ENCODE measurements at places on chromosomes 3 and 15.

DNA sequence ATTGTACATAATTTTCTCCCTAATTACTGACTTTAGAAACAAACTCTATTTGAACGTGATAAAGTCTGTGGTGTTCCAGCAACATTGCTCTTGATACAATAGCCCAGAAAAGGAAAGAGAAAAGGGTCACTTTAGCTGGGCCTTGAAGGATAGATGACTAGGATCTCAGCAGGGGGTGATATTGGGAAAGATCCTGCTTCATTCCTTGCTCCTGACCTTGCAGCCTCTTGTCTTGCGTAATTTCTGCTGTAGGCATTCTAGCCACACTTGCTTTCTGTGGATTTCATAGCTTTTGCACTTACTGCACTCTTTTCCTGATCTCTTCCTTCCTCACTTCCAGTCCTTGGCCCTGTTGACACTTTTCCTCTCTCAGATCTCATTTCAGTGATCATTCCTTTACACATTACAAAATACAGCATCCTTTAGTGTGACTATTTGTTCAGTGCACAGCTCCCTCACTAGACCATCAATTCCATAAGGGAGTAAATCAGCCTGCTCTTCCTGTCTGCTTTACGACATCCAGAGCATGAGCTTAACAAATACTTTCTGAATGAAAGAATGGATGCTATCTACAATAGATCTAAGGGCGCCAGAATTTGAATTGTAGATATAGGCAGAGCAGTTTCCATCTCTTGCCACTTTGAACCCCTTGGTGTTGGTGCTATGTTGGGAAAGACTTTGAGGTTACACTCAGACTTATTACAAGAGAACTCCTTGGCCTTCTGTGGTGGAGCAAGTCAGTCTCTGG is 559.6 kb upstream of the MDFIC2 start:
- no peak for DNase-seq

DNA sequence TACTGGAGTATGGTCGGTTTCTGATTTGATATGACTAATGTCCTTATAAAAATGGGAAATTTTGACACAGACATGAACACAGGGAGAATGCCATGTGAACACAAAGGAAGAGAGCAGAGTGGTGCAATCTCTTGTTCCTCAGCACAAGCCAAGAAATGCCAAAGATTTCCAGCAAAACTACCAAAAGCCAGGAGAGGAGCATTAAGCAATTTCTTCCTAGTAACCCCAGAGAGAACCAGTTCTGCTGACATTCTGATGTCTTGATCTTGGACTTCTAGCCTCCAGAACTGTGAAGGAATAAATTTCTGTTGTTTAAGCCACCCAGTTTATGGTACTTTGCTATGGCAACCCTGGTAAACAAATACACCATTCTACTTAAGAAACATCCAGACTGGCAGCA is 227.8 kb upstream of the MRPL3 start:
- no peak for DNase-seq

- DNase-seq: no peak
Observed at GRCh38 chr15:40844696-40845030, 815 bp downstream of the SPINT1 start.

GRCh38 chr15:59372352-59373211 is at the start of gene MYO1E:
TSS of gene MYO1E (minus strand) at chr15:59372871. CDS start at chr15:59372500, 371 bp downstream.
- peak; percentile 76 for DNase-seq

GRCh38 chr3:133393204-133393603 is 6.7 kb upstream of the BFSP2 start:
- no peak for DNase-seq

- DNase-seq: no peak
Observed at GRCh38 chr3:60578936-60579335, 672.3 kb downstream of the FHIT start.

GRCh38 chr3:13103416-13104058 is 30.3 kb upstream of the IQSEC1 start:
- no peak for DNase-seq

DNA sequence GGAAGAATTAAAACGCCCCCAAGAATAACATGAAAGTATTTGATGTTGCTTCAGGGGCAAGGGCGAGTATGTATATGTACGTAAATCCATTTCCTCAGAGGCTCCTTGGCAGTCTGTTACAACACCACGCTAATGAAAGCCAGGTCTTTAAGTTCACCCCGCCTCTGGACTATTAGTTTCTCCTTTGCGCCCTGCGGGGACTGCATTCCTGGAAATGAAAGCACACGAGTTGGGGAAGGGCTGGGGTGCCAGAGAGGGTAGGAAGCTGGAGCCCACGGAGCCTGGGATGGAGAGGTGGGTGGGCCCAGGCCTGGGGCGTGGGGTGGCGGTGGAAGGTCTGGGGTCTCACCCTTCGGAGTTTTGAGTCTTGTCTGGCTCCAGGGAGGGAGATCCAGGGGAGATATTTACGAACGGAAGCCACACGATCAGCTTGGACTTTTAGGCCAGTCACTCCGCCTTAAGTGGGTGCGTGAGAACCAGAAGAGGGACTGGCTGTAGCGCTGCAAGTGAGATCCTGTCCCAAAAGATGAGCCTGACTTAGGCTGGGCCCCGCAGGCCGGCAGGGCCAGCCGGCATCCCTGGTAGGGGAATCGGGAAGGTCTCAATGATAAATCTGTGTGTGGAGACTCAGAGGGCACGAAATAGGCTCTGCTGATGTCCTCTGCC is 1.6 kb upstream of the PLCL2 start:
- no peak for DNase-seq

DNA sequence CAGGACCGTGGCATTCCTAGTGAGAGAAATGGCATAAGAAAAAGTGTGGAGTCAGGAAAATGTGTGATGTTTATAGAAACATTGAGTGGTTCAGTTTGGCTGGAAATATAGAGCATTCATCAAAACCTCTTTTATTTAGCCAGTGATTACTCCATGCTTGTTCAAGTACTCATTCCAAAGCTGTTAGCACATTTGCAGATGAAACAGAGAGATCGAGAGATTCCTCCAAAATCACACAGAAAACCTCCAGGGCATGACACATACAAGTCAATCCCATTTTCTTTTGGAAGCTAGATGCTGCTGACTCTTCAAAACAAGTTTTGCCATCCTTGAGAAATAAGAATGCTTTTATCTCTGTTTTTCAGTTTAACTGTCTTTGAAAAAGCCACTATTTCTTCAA is 11.5 kb upstream of the MB21D2 start:
- no peak for DNase-seq

GRCh38 chr15:39890621-39891020 is 29.4 kb downstream of the GPR176 start:
- no peak for DNase-seq

GRCh38 chr3:42704136-42704841 is 1.7 kb upstream of the HHATL start:
- no peak for DNase-seq

DNA sequence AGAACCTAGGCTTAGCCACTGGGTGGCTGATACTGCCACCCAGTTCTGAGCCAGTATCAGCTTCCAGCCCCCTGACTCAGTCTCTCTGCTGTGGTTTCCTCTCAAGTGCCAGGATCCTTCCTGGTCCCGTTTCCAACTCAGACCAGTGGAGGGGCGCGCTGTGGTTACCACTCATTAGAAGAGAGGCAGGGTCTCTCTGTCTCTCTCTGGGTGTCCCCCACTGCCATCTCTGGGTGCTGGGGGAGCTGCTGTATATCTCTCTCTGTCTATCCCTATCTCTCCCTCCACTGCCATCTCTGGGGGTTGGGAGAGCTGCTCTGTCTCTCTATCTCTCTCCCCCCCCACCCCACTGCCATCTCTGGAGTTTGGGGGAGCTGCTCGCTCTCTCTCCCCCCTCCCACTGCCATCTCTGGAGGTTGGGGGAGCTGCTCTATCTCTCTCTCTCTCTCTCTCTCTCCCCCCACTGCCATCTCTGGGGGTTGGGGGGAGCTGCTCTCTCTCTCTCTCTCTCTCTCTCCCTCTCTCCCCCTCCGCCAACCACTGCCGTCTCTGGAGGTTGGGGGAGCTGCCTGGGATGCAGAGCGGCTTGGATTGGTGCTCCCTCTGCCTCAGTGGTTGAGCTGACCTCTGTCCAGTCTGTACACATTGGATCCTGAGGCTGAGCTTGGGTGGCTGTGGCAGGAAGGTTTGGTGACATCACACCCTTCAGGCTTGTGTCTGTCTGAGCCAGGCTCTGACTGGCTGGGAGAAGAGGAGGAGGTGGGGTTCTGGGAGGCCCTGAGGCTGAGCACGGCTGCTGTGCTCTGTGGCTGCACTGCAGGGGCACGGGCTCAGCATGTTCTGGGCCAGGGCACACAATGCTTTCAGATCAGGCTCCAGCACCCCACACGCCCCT is 98.9 kb downstream of the APBA2 start:
- DNase-seq: no peak

DNA sequence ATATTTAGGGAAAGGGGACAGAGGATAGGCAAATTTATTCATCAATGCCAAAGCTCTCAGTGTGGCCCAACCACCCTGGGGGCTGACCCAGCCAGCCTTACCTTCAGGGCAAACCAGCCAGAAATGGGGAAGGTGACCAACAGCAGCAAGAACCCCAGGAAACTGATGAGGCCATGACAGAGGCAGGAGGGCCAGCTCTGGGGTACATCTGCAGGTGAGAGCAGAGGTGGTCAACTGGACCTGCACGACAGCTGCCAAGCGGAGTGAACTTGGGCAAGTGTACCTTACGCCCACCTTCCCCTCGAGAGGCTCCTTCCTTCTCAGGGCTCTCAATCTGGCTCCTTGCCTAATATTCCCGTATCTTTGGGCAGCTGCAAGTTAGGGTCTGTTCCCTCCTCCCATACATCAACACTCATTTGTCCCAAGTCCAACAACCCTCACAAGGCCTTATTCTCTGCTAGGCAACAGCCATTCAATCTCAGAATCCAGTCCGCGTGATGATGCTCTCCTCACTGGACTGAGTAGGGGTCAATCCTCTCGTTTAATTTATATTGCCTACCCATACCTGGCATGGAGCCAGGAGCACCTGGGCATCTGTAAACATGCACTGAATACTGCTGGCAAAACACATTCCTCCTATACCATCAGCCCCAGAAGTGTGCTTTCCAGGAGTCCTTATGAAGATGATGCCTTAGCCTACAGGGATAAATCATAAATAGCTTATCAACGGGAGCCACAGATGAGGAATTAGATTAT is 1.7 kb downstream of the STOML1 start:
- no peak for DNase-seq

- DNase-seq: no peak
Observed at GRCh38 chr3:56800832-56801661, 702 bp downstream of the ARHGEF3 start.

- DNase-seq: no peak
Observed at GRCh38 chr3:77186728-77187127, 146.8 kb downstream of the ROBO2 start.

DNA sequence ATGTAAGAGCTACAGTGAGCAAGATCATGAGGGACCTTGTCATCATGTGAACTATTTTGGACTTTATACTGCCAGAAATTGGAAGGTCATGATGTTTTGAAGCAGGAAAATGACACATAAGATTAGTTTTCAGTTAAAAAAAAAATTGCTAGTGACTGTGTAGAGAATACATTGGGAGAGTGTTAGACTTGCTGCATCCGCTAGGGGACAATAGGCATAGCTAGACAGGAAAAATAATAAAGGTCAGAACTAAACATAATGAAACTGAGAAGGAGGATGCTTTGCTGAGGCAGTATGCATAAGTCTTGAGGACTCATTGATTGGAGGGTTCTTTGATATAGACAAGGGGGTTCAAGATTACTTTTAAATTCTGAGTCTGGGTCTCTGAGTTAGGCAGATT is 275.8 kb upstream of the KCNH8 start:
- no peak for DNase-seq

GRCh38 chr3:101195951-101196713 is 124.2 kb downstream of the IMPG2 start:
- DNase-seq: no peak

DNA sequence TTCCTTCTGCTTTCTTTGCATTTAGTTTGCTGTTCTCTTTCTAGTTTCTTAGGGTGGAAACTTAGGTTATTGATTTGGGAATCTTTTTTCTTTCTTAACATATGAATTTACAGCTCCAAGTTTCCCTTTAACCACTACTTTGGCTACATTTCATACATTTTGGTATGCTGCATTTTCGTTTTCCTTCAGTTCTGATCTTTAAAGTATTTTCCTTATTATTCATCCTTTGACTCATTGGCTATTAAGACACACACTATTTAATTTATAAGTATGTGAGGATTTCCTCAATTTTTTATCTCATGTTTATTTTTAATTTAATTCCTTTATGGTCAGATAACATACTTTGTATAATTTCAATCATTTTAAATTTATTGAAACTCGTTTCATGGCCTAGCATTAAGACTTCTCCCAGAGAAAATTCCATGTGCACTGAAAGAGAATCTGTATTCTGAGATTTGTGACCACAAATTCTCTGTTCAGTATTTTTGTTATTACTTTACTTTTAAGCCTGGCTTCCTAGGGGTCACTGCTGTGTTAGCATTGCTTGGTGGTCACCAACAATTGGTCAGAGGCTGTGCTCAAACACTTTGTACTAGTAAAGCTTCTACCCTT is 87.7 kb downstream of the CFAP20DC start:
- no peak for DNase-seq

DNA sequence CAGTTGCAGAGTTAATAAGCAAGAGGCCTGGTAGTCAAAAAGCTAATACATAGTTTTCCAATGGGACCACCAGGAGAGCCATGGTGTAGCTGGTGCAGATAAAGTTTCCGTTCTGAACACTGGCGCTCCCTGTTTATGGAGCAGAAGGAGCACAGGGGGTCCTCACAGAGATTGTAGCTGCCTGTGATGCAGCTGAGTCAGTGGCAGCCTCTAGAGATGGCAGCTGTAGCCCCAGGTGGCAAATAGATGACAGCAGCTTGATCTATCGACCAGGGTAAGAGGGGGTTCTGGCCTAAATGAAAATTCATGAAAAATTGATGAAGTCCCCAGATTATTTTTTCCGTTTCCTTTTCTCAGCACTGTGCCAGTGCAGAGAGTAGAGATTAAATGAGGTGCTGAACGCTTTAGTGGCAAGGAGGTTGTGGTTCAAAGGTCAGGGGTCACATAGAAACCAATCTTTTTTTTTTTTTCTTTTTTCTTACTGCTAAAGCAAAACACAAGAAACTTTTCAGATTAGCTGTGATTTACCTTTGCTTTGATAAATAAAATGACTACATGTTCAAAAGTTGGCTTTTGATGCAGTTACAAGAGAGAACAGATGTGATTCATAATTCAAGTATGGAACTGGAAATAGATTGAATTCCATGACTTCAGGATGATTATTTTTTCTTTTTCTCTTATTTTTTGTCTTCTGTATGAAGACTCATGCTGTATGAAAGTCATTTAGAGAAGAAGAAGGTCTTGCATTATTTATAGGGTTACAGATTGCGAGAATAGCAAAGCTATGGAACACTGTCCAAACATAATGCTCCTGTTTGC is 63.3 kb downstream of the ROBO2 start:
- no peak for DNase-seq

- DNase-seq: no peak
Observed at GRCh38 chr15:73353734-73354133, 15.0 kb downstream of the HCN4 start.

DNA sequence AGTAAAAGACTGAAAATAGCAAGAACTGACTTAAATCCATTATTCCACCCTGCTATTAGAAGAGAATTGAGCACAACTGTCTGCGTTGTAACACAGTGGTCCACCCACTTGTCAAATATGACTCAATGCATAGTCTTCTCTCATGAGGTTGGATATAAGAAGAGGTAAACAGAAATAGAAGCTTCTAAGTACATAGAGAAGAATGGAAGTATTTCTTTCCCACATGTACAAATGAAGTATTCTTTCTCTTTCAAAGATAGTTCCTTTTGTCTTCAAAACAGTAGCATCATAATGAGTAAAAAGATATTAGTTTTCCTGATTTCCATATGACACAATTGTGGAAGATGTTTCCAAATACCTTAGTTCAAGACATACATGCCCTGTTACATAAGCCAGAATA is 348.6 kb upstream of the CCDC54 start:
- no peak for DNase-seq

GRCh38 chr15:90862964-90863778 is 5.2 kb upstream of the FURIN start:
- DNase-seq: no peak
